Activated T-helper 1 cell treated with anti-CD3 and anti-CD28 coated beads, Interleukin-2, amount 50 U/mL, for 16 hours (primary cell): ENCODE measurements at places on chromosomes 2 and 18.

- DNase-seq: no peak
Observed at GRCh38 chr18:47604021-47604420, 326.4 kb downstream of the SMAD2 start.

DNA sequence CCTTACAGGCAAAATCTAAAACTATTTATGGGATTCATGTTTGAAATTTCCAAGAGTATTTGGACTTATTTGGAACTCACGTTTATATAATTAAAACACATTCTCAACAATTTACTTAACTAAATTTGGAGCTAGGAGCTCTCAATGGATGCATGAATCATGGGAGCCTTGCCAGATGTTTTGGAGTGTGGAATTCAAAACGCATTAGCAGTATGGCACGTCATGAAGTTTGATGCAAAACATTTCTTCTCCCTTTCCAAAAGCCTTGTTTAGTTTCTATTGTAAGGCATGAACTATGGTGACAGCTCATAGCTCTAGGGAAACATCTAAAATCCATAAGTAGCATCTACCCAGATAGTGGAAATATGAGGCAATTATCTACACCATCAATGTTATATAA, 701.6 kb downstream of the SATB2 start:
- DNase-seq: no peak

- no peak for DNase-seq
Observed at GRCh38 chr2:59277671-59278070, 1036.5 kb upstream of the FANCL start.

GRCh38 chr18:79924814-79925731, 26.4 kb downstream of the SLC66A2 start:
- DNase-seq: no peak

GRCh38 chr18:51757255-51757924, 559.9 kb upstream of the MEX3C start:
- no peak for DNase-seq

- no peak for DNase-seq
Observed at GRCh38 chr2:191749181-191749540, 71.2 kb downstream of the NABP1 start.

GRCh38 chr2:56127463-56128152, 56.2 kb upstream of the CCDC85A start:
- no peak for DNase-seq

DNA sequence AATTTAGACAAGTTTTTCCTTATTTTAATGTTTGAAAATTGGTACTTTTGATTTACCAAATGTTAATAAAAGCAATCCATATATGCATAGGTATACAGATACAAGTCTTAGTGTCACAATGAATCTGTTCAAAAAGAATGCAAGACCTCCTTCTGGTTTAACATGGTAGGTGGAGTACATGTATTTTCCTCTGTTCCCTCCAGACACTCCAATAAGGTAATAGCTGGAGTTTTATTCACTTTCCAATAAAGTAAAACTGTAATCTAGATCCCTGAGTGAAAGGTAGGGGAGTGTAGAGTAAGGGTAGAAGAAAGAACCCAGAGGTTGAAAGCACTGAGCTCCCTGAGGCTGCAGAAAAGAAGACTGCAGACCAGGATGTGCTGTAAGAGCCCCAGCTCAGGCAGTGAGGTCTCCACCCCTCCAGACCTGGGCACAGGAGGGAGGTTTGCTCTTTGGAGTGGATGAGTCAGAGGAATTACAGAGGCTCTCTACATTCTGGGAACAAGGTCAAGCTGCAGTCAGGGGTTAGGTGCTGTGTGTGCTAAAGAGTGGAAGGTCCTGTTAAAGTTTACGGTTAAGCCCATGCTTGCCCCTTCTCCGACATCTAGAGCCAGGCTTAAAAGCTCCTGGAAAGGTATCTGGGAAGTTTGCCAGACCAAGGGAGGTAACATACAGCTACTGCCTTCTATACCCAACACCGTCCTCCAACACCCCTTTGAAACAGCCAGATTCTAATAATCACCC, 27.6 kb upstream of the STAT1 start:
- no peak for DNase-seq

DNA sequence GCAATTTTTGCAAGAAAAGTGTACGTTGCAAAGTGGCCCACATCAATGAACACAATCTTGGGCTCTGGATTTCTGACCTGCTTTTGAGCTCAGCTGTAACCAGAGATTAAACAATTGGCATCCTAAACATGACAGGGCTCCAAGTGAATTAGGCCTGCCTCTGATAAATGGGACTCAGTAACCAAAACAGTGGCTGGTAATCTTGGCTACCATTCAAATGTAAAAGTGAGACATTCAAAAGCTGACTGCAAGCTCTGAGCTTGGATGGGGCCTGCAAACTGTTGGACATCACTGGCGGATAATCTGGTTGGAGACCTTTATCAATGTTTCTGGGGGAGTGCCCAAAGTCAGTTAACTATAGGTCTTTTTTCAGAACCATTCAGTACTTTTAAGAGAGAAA, 160.7 kb downstream of the RAB3GAP1 start:
- no peak for DNase-seq

- DNase-seq: no peak
Observed at GRCh38 chr18:69205925-69206324, 194.8 kb upstream of the DOK6 start.

GRCh38 chr2:31675485-31675901, 94.8 kb upstream of the SRD5A2 start:
- DNase-seq: no peak

GRCh38 chr2:40244675-40245074, 207.2 kb downstream of the SLC8A1 start:
- DNase-seq: no peak

DNA sequence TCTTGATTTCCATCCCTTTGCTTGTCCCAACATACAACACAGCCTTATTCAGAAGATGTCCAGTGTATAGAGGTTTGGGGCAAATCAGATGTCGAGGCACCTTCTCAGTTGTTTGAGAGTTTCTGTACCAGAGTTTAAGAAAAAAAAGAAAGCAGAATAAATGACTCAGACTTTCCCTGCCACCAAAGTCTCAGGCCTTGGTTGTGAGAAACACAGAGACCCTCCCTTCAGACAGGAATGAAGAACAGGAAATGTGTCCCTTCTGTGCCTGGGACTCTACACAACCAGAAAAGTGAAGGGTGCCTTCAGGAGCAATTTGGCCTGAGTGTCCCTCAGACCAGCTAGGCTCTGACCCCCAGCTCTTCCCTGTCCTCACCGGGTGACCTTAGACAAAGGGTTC, 37.3 kb upstream of the REL start:
- no peak for DNase-seq

DNA sequence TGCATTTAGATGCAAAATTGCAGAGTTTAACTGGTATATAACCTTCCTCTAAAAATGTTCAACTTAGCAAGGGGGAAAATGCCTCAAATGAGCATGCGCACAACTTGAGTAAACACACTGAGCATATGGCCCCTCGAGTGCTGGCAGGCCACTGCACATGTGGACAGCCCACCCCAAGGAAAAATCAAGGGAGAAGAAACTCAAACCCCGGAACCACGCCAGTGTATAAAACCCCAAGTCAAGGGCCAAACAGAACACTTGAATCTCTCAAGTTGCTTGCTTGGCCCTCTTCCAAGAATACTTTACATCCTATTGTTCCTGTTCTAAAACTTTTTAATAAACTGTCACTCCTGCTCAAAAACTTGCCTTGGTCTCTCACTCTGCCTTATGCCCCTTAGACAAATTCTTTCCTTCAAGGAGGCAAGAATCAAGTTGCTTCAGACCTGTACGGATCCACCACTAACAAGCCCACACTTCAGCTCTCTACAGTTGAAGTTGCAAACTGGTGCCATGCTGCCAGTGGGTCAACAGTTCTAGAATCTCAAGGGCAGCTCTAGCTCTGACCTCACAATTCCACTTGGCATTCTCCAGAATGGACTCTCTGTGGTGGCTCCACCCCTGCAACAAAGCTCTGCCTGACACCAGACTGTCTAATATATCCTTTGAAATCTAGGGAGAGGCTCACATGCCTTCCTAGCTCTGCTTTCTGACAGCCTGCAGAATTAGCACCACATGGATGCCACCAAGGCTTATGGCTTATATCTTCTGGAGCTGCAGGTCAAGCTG, 38.9 kb downstream of the HIBCH start:
- DNase-seq: no peak

DNA sequence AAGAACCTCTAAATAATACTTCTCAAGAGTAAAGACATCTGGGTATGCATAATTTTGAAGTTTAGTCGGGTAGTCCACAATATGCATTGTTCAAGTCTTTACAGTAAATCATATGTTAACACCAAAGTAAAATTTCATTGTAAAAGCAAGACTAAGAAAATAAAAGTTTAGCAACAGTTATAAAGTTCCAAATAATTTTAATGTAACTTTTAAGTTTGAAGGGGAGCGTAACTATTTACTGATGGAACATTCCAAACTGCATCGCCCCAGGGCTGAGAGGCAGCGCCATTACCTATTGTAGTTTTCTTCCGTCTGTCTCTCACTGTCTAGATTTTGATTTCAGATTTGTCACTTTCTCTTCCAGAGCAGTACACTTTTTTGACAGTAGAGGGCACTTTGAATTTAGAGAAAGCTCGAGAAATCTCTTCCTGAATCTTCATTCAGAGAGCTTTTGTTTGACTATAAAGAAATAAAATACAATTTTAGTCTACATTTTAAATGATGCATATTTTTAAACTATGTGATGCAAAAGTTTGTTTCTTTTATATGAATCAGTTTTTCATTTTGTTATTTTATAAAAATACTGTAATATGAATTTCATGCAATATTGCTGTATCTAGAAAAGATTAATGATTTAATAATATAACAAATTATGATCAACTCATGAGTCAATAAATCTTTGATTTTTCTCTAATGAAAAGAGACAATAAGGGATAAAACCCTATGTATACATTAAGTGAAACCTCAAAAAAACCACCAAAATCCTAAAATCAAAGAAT, 389.8 kb downstream of the FIGN start:
- DNase-seq: no peak

DNA sequence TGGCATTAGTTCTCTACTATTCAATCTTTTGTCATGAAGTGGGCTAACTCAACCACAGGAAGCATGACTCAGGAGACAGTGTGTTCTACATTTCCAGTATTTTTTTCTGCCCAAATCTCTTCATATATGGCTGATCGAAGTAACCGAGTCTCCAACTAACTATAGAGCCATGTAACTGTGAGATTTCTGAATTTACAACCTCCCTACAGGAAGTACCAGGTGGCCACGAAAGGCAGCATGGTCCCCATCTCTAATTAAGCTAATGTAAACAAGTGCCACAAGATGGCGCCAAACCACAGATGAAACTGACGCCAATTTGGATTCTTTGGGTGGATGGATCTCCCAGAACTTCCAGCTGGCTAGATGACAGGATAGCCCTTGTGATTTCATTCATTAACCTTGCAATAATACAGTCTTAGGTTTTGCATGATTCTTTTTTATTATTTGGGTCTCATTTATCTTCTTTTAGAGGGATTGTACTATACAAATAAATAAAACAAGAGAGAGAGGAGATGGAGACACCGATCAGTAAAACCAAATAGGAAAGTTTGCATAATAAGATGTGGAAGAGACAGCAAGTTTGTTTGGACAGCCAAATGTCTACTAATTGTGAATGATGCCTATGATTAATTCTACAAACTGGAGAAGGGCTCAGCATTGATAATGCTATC, 18.3 kb upstream of the ARHGAP15 start:
- peak; percentile 37 for DNase-seq

- peak; percentile 37 for DNase-seq
Observed at GRCh38 chr2:160406591-160407392, 86.8 kb downstream of the RBMS1 start.
